ENCODE measurements at places on chromosomes 5 and 9.

GRCh38 chr9:99237356-99237755 is 15.3 kb downstream of the SEC61B start:
- DNase-seq, result no peak

DNA sequence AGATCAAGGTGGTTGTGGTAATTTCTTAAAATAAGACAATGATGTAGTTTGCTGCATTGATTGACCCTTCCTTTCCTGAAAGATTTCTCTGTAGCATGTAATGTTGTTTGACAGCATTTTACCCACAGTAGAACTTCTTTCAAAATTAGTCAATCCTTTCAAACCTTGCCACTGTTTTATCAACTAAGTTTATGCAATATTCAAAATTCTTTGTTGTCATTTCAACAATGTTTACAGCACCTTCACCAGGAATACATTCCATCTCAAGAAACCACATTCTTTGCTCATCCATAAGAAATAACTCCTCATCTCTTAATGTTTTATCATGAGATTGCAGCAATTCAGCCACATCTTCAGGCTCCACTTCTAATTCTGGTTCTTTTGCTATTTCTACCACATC is 43.8 kb downstream of the NR2F1 start:
- no peak for DNase-seq

GRCh38 chr9:138073808-138074207 is 196.2 kb downstream of the CACNA1B start:
- no peak for DNase-seq

DNA sequence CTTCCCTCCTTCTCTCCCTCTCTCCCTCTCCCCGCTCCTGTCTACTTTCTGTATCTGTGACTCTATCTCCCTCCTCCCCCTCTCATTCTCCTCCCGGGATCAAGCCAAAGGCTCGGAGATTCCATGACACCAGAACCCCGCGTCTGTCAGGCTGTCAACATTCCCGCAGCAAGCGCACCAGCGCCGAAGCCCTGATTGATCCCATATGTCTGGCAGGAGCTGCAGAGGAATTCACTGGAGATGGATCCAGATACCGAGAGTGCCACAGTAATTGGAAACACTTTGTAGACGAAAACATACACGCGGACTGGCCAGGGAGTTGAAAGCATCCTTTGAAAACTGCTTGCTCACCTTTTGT is 300 bp upstream of the SVEP1 start:
- no peak for DNase-seq

GRCh38 chr9:72635197-72635596 is 113.8 kb downstream of the TMC1 start:
- DNase-seq, result peak; percentile 24

DNA sequence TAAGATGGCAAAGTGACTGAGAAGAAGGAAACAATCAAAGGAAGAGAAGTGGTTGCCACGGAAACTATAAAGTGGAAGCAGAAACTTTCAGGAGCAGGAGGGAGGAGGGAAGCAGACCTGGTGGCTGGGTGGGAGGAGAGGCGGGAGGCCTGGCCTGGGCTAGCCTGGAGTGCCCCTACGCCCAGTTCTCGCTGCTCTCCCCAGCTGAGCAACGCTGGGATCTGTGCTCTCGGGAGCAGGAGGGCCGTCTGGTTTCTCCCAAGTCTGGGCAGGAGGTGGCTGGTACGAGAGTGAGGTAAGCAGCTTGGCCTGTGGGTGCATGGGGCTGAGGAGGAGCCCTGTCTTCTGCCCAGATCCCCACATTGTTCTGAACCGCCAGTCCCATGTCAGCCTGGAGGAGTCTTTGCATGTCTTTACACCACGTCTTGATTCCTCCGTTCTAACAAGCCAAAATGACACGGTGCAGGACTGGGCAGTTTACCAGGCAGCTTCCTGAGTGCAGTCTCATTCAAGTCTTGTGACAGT is 15.0 kb upstream of the DAB2IP start:
- DNase-seq, result no peak

DNA sequence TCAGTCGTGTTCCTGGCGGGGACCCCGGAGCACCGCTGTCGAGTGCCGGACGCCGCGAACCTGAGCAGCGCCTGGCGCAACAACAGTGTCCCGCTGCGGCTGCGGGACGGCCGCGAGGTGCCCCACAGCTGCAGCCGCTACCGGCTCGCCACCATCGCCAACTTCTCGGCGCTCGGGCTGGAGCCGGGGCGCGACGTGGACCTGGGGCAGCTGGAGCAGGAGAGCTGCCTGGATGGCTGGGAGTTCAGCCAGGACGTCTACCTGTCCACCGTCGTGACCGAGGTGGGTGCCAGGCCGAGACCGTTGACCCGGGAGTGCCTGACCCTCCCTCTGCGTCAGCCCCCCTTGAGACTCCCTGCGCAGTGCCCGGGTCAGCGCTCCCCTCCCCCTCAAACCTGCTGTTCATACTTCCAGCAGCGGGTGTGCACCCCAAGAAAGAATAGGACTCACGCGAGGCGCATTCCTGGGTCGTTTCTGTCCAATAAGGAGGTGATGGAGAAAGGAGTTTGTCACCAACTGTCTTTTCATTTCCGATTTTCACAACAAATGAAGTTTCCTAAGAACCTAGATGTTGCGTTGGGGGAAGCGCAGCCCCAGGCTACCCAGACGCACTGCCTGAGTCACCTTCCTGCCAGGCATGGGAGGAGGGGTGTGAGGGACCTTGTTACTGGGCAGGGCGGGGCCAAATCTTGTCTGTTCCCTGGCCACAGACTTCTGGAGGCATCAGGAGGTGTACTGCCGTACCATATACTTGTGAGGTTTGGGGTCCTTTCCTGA is 722 bp downstream of the SLC22A4 start:
- DNase-seq, result peak; percentile 77

DNA sequence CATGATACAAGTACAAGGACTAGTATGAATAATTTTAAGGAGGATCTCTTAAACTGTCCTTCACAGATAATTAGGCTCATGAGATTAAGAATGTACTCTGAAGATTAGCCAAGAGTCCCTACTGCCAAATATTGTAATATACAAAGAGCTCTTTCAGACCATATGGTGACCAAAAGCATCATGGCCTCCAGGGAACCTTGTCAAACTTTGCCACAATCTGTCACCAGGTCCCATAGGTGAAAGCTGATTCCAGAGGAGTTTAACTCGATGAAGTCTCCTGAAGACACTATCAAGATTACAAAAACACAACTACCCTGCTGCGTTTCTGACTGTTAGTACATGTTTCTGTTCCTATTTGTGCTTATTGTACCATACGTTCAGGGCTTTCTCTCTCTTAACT is 395.4 kb upstream of the ITGA1 start:
- no peak for DNase-seq

GRCh38 chr5:115329475-115329874 is 33.0 kb upstream of the CCDC112 start:
- no peak for DNase-seq

DNA sequence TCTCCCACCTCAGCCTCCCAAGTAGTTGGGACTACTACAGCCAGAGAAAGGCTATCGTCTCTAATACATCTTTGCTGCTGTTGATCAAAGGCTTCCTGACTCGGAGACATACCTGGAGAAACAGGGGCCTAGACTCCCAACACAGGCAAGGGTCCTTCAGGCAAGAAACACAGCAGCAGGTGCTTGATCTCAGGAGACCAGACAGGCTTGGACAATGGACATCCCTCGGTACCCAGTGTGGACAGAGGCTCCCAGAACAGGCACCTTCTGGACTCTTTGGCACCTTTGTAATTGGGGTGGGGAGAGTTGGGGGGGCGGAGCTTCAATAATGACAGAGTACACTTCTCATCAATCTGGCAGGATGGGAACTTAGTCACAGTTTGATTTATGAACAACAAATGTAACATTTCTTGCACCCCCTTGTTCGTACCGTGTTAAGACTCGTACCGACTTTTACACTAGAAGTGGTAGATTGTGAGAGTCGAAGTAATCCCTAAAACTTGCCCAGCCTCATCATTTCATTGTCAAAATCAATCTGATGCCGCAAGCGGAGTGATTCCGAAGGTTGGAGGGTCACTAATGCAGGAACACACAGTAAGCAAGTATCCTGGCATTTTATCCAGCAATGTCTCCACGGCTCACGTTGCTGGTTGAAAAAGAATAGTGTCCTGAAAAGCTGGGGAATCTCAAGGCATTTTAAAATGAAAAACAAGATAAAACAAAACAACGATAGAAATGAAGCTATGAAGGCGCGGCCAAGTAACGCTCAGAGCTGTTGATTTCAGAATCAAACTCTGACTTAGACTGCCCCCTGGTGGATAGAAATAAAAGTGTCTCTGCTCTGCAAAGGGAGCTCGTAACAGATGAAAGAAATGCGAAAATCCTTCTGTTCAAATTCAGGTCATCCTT is 46.4 kb upstream of the STK32A start:
- peak; percentile 9 for DNase-seq

DNA sequence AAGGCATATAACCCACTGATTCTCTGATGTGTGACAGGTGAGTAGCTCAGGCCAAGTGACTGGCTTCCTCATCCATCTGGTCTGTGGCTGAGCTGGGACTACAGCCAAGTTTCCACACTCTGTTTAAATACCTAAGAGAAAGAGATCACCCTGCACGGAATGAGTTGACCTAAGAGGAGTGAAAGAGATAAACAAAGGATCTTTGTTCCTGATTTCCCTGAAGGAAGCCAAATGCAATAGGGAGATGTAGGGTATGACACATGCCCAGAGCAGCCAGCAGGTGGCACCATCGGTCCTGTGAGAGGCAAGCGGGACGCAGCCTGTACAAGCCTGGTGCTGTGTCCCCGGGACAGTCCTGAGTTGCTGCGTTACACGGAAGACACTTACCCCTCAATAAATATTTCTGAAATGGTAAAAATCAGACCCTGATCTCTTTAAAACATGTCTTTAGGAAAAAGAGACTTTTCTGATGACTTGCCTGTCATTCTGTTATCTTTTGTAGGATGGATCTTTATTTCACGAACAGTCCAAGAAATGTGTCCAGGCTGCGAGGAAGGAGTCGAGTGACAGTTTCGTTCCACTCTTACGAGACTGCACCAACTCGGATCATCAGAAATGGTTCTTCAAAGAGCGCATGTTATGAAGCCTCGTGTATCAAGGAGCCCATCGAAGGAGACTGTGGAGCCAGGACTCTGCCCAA is 41.1 kb downstream of the GALNT12 start:
- DNase-seq, result peak; percentile 76

DNA sequence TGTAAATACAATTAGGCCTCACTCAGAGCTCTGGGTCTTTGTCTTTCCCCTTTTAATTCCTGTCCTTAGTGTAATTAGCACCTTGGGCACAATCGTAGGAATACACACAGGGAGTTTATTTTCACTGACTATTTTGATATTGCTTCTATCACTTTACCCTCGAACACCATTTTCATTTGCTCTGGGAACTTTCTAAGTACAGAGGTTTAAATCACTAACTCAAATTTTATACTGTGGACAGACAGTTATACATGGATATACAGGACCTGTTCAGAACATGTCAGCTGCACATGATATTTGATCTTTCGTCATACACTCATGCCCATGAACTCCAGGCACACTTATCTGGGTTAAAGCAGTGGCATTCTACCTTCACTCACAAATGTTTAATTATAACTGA is 217.8 kb upstream of the TMEM161B start:
- DNase-seq, result no peak

- no peak for DNase-seq
These were observed 126.0 kb downstream of the SUSD1 start for GRCh38 chr9:112048924-112049691.

GRCh38 chr5:76849419-76850291 is at the start of gene S100Z:
TSS of gene S100Z (plus strand) at chr5:76850014. CDS start at chr5:76875360, 25,346 bp downstream.
- DNase-seq, result peak; percentile 36

- DNase-seq, result peak; percentile 25
These were observed 32.8 kb downstream of the ARPC5L start for GRCh38 chr9:124894741-124895170.

- no peak for DNase-seq
These were observed 301.5 kb upstream of the ARRDC3 start for GRCh38 chr5:91684625-91685024.

DNA sequence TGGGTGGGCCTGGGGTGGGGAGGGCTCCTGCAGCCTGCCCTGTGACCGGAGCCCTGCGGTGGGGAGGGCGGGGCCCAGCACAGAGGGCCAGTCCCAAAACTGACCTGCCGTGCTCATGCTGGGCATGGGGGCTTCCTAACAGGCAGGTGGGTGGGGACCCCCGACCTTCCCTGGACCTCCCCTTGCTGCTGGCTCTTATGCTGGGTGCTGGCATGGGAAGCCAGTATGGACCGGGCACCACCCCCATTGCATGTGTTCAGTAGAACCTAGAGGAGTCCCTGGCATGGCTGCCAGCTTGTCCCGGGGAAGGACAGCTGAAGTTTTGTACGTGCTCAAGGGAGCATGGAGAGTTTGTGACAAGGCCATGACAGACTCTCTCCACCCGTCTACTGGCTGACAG is 37.1 kb downstream of the WNK2 start:
- DNase-seq, result no peak

DNA sequence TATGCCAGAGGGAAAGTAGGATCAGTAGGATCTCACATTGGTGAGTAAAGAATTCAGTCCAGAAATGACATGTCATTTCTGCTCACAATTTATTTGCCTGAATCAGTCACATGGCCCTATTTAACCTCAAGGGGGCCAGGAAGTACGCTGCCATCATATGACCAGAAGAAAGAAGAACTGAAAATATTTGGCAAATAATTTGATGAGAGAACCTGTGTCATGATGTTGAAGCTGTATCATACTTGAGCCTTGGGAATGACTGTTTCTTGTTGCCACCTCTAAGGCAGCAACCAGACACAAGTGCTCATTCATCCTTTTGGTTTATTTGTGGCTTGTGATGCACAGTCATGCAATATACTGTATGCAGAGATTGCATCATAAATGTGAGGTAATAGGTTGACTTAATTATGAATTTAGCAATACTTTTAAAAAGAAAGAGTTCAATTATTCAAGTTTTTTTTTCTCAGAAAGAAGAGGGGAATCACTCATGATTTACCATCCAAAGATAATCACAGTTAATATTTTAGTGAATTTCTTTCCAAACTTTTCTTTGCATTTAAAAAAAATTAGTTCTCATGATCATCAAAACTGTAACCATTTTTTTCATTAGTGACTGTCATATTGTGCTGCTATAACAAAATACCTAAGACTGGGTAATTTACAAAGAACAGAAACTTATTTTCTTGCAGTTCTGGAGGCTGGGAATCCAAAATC is 8.2 kb upstream of the ZFYVE16 start:
- DNase-seq, result no peak

DNA sequence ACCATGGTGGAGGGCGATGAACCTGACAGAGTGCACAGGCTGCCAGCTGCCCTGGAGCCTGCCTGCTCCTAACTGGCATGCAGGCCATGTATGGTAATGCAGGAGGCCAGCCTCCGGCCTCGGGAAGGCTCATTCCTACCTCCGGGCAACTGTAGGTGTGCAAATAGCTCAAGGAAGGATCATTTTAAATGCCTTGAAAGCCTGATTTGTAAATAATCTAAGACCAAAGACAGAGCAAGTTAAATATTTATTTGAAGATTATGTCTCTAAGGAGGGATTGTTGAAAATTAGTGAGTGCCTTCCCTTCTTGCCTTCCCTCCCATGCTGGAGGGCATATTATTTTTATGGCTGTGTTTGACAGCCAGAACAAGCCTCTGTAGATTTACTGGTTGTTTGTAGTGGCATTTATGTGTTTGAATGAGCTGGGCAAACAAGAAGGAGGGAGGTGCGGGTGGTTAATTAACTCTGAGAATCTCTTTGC is 285.7 kb upstream of the TUT7 start:
- no peak for DNase-seq
